ENCODE measurements at places on chromosomes 5 and 9.

- no peak for DNase-seq
These were observed 161.3 kb downstream of the ZNF608 start for GRCh38 chr5:124584991-124585715.

DNA sequence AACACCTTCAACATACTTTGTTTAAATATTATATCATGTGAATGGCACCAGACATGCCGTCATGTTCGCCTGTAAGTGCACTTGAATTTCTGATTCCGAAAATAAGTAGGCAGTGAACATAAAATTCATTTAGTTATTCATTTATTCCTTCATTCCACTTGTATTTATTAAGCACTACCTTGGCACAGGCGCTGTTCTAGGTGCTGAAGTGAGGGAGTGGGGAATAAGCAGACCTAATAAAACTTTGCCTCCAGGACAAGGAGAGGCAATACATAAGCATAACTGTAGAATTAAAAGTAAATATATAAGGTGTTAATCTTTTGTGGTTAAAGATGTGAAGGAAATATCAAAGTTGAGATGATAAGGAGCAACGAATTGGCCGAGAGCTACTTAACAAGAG is 297.4 kb downstream of the TENT4A start:
- no peak for DNase-seq

GRCh38 chr9:36037549-36038122 is 923 bp downstream of the RECK start:
- DNase-seq = no peak

- DNase-seq = no peak
These were observed 48.8 kb downstream of the FANCC start for GRCh38 chr9:95268681-95269080.

DNA sequence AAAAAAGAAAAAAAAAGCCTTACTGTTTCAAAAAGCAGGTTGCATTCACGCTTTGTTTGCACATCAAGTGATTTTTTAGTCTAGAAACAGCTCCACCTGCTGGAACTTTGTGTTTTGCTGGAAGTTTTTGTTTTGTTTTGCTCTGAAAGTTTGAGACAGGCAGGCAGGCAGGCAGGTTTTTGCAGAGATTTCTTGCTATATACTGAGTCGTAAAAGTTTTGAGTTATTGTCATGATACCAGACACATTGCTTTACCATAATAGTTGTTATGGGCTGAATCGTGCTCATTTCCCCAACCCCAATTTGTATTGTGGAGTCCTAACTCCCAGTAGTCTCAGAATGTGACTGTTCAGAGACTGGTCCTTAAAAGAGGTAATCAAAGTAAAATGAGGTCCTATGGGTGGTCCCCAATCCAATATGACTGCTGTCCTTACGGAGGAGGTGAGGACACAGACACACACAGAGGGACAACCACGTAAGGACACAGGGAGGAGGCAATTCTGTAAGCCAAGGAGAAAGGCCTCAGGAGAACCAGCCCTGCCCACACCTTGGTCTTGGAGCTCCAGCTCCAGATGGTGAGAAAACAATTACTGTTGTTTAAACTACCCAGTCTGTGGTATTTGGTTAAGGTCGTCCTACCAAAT is 20.9 kb downstream of the OR2Y1 start:
- DNase-seq = peak; percentile 6

- no peak for DNase-seq
These were observed 352.1 kb upstream of the CD180 start for GRCh38 chr5:67548520-67549295.

GRCh38 chr5:25579111-25579510 is 934.3 kb upstream of the CDH10 start:
- no peak for DNase-seq

GRCh38 chr5:88550736-88551135 is 282.1 kb upstream of the TMEM161B start:
- no peak for DNase-seq

DNA sequence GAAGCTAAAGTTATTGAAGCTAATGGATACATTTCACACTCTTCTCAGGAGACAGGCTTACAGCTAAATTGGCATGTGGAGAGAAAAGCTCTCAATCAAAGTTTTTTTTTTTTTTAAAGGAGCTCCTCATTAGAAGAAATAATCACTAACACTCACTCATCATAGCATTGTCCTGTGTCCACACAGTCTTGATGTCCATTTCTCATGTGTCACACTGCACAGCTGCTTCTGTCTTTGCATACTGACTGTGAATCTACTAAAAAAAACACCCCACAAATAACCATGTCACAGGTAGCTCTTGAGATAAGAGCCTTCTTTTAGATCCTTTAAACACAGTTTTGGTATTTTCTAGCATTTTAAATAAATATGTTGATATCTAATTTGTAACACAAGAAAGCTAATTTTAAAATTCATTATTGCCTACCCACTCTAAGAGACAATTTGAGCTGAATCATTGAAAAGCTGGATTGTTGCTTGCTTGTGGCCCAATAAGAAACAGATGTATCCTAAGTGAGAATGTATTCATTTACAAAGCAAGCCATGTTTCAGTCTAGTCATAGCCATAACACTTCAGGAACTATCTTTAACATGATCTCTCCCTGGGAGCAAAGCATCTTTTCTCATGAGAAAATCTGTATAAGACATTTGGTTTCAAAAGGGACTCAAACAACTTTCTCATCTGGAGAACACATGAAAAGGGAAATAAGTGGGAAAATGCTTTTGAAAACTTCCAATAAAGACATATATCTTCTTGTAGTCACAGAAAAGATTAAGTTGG is 48.1 kb upstream of the PCSK1 start:
- no peak for DNase-seq

- no peak for DNase-seq
These were observed 19.9 kb upstream of the HMHB1 start for GRCh38 chr5:143791848-143792731.

DNA sequence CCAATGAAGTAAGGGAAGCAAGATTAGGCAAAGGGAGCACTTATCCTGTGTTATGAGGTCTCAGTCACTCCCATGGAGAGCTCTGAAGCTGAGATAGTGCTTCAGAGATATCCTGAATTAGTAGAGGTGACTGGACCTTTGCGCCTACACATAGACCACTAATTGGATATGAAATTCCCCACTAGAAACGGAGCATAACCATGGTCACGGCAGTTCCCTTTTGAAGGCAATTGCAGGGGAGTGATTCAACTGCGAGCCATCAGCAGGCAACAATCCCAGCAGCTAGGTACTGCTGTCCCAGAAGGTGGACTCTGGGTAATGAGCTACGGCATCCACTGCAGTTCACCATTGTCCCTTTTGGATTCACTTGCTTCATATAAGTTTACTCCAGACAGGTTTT is 267.7 kb upstream of the RASA1 start:
- no peak for DNase-seq

DNA sequence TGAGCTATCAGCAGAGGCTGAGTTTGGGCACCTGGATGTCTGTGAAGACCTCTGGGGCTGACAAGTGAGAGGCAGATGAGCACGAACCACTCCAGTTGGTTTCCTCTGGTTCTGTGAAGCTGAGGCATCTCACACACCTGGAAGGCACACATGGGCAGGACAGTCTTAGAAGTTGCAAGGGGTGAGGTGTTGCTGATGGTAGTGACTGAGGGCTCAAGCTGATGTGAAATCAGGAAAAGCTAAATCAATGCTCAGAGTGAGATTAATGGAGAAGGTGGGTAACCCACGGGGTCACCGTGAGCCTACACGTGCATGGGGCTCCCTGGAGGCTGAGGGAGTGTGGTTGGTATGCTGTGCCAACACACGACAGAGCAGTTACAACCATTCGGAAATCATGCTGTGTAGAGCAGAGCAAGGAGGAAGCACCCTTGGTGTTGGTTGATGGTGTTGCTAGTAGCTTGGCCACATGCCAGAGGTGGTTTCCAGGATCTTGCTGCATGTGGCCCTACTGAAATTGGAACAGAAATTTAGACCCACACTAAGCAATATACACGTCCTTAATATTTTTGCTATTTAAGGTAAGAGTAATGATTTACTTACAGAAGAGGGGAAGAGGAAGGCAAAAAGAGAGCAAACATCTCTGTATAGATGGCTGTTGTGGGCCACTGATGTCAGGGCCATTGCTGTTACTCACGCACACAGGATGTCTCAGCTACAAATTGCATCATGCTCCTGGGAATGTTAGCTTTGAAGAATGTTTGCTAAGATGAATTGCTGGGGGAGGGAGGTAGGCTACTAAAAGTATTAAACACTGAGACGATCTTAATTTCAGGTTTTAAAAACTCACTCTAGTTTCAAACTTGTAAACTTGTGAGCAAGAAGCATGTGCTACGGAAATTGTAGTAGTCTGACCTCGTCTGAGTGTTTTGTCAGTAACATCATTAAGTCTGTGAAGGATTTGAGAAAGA is 170.5 kb downstream of the ARHGEF28 start:
- no peak for DNase-seq

GRCh38 chr9:114958021-114958843 is 27.8 kb upstream of the TNFSF8 start:
- peak; percentile 50 for DNase-seq

DNA sequence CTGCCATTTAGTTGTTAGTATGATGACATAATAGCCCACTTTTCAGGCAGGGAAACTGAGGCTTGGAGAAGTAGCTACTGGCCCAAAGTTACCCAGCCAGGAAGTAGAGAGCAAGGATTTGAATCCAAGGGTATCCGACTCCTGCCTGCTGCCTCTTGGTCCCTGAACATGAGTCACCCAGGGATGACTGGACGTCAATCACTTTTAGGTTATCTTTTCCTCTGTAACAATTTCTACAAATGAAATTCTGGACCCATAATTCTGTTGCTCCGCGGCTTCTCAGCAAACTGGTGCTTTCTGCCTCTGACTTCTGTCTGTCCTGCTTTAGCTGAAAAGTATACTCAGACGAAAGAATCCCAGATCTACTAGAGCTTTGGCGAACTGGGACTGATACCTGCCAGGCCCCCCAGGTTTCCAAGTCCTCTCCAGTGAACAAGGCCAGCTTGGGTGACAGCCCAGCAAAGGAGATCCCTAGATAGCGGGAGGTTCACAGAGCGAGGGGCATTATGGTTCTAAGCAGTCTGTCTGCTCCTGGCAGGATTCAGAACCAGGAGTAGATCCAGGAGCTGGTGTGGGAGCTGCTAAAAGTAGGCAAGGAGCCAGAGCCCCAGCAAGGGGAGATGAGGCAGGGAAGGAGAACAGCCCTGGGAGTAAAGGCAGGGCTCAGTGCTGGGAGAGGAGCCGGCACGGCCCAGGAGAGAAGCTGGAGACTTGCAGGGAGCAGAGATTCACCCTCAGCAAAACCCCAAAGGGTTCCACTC is 20.6 kb downstream of the OLFML2A start:
- no peak for DNase-seq

GRCh38 chr5:95818181-95819147 is 4.1 kb downstream of the GLRX start:
- DNase-seq = no peak

- DNase-seq = no peak
These were observed 2.0 kb downstream of the JMY start for GRCh38 chr5:79237740-79238560.

DNA sequence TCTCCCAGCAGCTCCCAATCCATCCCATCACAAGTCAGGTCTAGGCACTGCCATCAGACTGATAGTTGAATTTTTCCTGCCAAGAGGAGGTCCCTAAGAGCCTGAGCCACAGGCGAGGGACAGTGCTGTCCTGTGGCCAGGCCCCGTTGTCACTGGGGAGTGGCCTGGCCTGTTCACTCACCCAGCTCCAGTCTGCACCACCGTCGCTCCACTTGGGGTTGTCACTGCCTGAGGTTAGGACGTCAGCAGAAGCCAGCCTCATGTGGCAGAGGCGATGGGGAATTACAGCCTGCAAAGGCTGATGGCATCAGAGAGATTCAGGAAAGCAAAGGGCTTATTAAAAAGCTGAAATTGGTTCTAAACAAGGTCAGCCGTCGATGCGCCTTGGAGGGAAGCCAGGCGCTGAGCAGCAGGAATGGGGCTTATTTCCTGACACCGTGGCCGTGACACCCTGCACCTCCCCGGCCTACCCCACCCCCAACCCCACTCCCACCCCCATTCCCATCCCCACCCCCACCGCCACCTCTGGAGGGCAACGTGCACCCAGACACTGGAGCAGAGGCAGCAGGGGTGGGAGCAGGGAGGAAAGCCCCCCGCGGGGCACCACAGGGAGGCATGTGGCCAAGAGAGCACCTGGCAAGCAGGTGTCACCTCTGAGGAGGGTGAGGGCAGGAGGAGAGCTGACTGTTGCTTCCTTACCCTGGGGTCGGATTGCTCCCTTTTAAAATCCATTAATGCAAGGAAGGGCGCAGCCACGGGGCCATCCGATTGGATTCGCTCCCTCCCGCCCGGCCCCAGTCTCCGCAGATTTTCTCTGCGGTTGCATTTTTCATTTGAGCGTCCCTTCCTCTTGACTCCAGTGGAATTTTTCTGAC is 3.1 kb upstream of the DBH start:
- DNase-seq = no peak

- no peak for DNase-seq
These were observed 50.9 kb upstream of the TUT7 start for GRCh38 chr9:86405086-86405491.

GRCh38 chr5:93596676-93597490 is 13.9 kb downstream of the NR2F1 start:
- no peak for DNase-seq

GRCh38 chr9:6758498-6759184 is 868 bp downstream of the KDM4C start:
- peak; percentile 31 for DNase-seq

DNA sequence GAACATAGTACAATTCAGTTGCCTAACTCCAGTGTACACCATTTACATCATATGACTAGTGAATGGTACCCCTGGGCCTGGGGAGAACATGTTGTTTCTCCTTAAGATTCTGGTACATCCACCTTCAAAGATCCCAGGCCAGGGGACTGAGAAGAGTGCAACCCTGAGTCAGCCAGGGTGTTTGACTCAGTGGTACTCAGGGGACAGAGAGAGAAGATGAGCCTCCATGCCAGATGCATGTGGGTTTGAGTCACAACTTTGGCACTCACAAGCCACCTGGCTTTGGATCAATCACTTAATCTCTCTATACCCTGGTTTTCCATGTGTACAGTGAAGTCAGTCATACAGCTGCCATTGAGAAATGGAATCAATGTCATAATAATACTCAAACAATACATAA is 53.7 kb downstream of the MAP1B start:
- DNase-seq = no peak

GRCh38 chr9:14373336-14373666 is 59.4 kb upstream of the NFIB start:
- DNase-seq = no peak

GRCh38 chr5:76556511-76557221 is 66.5 kb downstream of the F2RL2 start:
- no peak for DNase-seq
